ENCODE measurements at places on chromosomes 7 and 10.
A peak's percentile ranks its signal among the peaks of the same experiment; 100 is the strongest.

DNA sequence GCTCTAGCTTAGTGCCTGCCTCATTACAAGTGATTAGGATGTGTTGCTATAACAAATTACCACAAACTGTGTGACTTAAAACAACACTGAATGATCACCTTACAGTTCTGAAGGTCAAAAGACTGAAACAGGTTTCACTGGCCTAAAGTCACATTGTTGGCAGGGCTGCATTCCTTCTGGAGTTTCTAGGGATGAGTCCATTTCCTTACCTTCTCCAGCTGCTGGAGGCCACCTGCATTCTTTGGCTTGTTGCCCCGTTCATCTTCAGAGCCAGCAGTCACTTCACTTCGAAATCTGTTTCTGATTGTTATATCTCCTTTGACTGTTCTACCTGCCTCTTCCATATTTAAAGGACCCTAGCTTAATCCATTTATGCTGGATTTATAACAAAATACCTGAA is 69.4 kb upstream of the MTPN start:
- no peak for DNase-seq

GRCh38 chr7:29839302-29839701 is 33.0 kb downstream of the WIPF3 start:
- peak; percentile 17 for DNase-seq

DNA sequence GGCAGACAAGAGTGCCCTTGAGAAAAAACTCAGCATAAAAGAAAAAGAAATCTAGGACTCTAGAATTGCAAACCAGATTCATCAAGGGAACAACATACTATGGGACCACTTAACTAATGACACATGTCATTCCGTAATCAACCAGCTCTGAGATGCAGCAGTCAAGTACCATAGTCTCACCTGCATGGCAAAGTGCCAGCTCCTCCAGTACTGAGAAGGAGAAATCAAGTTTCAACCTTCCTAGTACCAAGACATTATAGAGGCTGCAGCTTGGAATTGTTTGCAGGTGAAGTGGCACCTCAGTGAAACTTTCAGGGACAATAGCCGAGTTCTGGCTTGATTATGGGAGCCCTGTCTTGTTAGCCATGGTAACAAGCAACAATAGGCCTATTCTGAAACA is 11.5 kb downstream of the STEAP1 start:
- DNase-seq: no peak

GRCh38 chr10:33621101-33621500 is 286.6 kb upstream of the NRP1 start:
- no peak for DNase-seq

GRCh38 chr10:128069351-128070051 is 56.7 kb downstream of the MKI67 start:
- peak; percentile 64 for DNase-seq

DNA sequence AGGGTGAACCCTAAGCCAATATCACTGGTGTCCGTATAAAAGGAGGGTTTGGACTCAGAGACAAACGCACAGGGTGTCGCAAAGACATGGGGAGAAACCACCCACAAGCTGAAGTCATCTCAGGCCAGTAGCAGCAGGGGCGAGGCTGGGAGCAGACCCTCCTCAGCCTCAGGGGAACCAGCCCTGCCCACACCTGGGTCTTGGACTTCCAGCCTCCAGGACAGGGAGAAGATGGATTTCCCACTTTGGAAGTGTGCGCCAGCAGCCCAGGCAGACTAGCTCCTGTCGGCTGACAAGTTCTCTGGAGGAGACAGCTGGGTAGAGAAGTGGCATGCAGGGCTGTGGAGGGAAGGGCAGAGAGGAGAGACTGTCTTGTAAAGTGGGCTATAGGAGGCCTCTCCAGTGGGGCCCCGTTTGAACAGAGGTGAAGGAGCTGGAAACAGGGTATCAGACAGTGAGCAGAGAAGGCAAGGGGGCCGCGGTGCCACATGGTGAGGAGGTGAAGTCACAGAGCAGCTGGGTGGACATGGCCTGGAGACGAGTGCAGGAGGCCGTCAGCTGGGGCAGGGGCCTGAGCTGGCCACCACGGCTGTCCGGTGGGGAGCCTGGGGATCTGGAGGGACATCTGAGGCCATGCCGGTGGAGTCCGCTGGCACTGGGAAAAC is 475.6 kb downstream of the PTPRN2 start:
- DNase-seq: no peak

GRCh38 chr7:1386623-1387220 is 72.5 kb downstream of the MICALL2 start:
- no peak for DNase-seq

- no peak for DNase-seq
Measured at GRCh38 chr7:107017965-107018719, 26.4 kb upstream of the PRKAR2B start.

DNA sequence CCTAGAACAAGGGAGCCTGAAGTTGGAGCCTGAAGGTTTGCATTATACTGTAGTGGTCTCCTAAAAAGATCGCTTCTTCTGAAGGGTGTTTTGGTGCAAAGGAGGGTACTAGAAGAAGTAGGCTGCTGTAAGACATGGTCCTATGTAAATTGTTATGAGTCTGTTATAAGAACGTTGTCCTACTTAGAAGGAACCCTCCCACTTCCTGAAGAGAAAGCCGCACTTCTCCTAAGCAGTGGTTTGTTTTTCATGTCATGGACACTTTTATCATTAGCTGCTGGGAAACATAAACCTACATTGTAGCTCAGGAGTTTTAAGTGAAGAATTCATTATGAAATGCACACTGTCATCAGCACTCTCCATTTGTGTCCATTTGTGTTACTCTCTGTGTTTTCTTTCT is 129.1 kb upstream of the ITGB1 start:
- no peak for DNase-seq

DNA sequence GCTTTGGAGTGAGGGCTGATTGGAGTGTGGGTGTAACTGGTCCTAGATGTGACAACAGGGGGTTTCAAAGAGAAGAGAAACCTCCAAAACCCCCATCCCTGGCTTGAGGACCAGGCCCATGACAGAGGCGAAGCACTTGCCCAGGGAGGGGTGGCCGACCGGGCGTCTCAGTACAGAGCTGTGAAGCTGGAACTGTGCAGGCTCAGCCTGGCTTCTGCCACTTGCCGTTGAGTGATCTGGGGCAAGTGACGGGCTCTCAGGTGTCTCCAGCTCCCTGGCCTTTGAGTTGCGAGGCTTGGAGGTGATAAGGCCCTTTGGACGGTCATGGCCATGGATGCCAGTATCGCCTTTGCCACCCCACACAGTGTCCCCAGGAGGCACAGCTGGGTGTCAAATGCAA is 531.4 kb upstream of the FOXK1 start:
- DNase-seq: no peak
